ENCODE measurements at places on chromosomes 3 and 15.

DNA sequence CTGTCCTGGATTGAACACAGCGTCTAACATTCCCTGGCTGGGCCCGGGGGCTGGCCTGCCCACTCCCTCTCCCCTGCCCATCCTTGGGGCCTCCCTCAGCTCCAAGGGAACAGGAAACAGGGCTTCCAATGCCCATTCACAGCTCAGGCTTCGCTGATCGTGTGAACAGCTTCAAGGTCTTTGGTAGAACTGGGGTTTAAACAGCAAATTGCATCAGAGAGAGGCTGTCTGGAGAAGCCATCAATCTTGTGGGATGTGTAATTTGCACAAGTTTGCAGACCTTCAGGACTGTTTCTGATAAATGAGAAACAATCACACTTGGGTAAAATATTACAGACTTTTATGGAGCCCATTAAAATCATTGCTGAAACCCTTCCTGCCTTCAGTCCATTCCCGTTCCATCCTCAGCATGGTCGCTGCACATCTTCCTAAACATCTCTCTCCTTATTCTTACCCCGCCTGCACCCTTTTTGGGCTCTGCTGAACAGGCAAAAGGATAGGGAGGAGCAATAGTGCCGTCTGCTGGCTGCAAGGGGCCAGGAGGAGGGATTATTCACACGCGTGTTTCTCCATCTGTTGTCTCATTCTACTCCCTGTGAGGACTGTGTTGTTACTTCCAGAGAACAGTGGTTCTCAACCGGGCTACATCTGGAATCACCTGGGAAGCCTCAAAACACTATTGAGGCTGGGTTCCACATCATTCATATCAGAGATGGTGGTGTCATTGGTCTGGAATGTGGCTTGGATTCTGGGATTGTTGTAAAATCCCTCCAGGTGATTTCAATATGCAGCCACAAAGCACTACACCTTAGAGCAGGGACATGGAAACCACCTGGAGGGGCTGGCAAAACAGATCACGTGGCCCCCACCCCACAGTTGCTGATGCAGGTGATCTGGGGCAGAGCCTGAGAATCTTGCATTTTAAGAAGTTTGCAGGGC is 116.3 kb downstream of the CLSTN2 start:
- no peak for DNase-seq

- no peak for DNase-seq
These were observed 8.6 kb upstream of the CSK start for GRCh38 chr15:74773329-74773728.

DNA sequence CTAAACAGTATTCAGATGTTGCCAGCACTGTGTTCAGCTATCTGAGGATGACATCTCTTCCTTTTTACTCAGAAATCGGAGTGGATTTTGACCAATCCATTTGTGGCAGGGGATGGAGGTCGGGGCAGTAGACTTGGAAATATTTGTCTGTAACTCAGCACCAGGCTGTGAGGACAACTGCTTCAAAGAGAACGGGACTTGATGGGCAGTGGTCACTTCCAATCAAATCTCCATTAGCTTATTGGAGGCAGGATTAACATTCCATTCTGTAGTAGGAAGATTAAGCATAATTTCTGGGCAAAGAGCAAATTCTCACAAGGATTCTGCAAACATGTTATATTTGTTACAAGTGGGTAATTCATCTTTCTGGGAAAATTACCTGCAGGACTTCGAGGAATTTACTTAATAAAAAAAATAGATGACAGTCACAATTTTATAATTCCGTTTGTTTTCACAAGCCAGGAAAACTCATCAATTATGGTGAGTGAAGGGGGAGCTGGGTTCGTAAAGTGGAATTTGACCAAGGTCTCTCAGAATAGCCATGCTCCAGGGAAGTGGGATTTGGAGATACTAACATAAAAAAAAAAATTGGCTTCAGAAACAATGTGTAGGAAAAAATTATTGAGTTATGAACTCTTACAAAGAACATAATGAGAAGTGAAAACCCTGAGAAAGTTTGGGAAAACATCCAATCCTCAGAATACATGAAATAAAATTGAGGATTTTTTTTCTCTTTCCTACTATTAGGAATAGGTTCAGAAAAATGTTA is 18.1 kb downstream of the CRABP1 start:
- no peak for DNase-seq

DNA sequence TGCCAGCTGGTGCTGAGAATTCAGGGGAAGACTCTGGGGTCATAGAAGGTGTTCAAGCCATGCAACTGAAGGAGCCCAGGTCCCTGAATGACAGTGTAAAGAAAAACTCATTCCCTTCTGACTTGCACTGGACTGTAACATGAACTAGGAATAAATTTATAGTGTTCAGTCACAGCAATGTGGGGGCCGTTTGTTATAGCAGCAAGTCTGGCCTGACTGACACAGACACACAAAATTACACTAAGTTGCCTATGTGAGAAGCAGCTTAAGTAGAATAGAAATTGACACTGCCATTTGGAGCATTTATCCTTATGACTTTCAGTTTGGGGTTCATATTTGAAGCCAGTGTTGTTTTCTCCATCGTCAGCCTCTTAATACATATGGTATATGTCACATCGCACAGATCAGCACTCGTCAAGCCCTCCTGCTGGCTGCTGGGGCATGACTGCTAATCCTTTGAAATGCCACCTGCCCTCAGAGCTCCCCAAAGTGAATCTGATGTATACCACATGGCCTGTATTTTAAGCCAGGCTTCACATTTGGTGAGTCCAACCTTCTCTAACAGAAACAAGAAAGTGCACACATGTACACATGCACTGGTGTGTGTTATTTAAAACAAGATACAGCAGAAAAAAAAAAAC is 17.1 kb upstream of the HEG1 start:
- DNase-seq = no peak

DNA sequence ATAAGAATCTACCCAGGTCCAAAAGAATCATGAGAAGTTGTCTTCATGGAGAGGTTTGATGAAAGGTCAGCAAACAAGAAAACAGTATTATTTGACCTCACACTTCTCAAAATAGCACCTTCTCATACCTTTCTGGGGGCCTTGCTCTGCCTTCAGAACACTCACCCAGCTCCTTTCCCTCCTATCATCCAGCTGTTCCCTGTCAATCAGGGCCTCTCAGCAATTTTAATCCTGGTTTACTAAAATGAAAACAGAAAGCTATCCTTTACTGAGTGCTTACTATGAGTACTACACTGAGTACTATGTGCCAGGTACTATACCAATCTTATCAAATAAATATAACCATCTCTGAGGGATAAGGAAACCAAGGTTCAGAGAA is 138.6 kb downstream of the GAP43 start:
- DNase-seq = no peak

DNA sequence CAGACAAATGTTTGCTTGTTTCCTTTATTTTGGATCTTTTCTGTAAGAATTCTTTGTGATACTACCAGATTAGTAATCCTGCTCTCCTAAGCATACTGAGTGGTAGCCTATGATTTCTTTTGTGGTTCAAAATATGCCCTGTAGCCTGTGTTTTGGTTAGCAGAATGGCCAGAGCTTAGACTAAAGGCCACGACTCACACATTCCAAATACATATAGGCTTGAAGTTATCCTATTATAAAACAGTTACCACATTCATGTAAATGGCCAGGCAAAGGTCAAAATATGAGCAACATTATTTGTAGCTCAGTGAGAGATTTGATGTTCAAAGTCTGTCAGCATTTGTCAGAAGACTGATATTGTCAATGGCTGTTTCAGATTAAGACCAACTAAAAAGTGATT is 84.5 kb downstream of the MITF start:
- no peak for DNase-seq

DNA sequence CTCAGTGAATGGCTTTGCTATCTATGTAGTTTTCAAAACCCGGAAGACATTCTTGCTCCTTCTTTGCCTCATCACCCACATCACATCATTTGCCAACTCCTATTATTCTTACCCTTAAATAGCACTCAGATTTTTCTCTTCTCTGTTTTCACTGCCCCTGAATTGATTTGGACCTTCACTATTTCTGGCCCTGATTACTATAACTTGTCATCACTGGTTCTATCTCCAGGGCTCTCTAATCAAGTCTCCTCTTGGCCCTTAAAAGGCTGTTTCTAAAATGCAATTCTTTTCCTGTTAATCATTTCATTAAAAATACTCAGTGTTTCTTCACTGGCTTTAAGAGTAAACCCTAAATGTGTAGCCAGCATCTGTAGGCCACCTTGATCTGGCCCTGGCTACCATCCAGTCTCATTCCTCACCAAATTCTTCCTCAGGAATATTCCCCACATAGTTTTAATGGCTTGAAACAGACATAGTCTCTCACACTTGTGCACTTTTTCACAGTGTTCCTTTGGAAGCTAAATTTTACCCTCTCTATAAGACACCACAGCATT is 437.1 kb upstream of the CBLB start:
- no peak for DNase-seq

All from GM10248 (cell line).